Aorta (tissue), 5 donors: ENCODE measurements at places on chromosomes 12 and 14. TPM values are rescaled to one million over a fixed set of nuclear protein-coding genes. Genes with fewer than 3 reads are reported as not detected.

GRCh38 chr12:94404854-94405253, 54.8 kb downstream of the CEP83 start:
- H3K4me1 ChIP-seq: no peaks in the 10 kb centered on the region
- no peak overlapping the region for H3K4me3 ChIP-seq
- H3K27me3 ChIP-seq: no peaks in the 10 kb centered on the region
- DNase-seq: no peak
- no peaks in the 10 kb centered on the region for H3K36me3 ChIP-seq
- H3K27ac ChIP-seq: no peak overlapping the region

DNA sequence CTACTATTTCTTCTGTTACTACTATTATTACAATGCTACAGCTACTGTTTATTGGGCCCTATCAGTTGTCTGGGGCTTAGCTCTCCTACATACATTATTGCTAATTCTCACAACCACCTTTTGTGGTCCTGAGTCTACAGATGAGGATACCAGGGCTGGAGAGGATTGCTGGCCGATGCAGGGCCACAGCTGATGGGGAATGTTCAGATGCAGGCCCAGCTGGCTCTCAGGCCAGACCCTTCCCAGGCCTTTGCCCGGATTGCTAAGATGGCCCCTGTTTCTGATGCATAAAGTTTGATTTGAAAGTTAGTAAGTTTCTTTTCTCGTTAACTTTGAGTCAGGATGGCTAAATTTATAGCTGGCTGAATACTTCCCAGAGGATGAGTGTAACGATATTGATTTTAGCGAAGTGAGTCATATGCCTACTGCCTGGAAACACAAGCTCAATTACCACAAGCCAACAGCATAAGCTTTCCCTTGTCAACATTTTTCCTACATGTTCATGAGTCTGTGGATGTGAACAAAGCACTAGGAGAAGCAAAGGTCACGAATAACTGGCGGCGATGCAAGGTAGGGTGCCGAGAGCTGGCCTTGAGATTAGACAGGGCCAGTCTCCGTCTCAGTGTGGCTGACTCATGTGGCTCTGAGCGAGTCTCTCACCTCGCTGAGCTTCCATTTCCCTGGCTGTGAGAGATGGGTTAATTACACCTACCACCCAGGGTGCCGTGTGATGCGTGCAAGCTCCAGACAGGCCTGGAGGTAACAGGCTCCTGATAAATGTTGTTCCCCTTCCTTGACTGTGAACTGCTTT, 111.0 kb downstream of the BEGAIN start:
- H3K27me3 ChIP-seq: no peaks in the 10 kb centered on the region
- no peak for DNase-seq
- no peaks in the 10 kb centered on the region for H3K36me3 ChIP-seq
- no peaks in the 10 kb centered on the region for H3K4me1 ChIP-seq
- no peak overlapping the region for H3K4me3 ChIP-seq

GRCh38 chr14:92959761-92960680, 37.1 kb downstream of the CHGA start:
- DNase-seq: peak; percentile 25
- no peak overlapping the region for H3K4me3 ChIP-seq
- H3K27ac ChIP-seq: no peak overlapping the region

GRCh38 chr12:49336645-49337584, at the start of gene C1QL4:
C1QL4 (minus strand) TSS chr12:49337188; CDS start chr12:49336477, 711 bp downstream.
- no peaks in the 10 kb centered on the region for H3K36me3 ChIP-seq
- peak within 1 kb of the TSS; percentile 31 for H3K4me3 ChIP-seq
- H3K27ac ChIP-seq: no peak within 1 kb of the TSS
- H3K4me1 ChIP-seq: no peaks in the 10 kb centered on the region
- peak; percentile 85 for DNase-seq
- H3K27me3 ChIP-seq: no peaks in the 10 kb centered on the region

DNA sequence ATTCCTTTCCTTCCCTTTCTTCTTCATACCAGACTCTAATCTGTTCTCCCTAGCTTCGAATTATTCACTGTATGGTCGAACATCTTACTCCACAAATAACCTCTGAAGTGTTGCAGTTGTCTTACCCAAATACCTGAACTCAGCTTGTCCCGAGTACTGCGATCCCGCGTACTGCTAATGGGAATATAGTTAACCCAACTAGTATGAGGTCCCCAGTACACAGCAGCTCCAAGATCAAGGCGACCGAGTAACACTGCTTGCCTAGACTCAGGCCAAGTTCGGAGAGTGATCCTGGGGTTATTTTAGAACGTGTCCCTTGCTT, 462 bp upstream of the ETNK1 start:
- H3K27ac ChIP-seq: peak overlapping the region; percentile 19
- no peaks in the 10 kb centered on the region for H3K36me3 ChIP-seq
- DNase-seq: no peak
- peak overlapping the region; percentile 28 for H3K4me3 ChIP-seq

DNA sequence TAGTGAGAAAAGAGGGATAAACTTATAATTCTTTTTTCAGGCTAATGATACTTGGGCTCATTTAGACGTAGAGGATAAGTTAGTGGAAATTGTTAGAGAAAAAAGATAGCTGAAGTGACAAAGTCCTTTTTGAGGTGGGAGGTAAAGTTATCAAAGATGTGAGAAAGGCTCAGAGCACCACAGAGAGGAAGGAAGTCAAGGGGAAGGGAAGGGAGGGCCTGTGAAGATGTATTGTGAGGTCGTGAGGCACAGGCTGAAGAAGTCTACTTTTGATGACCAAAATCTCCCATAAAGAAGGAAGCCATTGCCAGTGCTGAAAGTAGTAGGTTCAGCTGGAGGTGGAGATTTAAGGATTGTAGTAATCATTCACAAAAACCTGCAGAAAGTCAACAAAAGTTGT, 19.4 kb upstream of the PTGDR start:
- no peaks in the 10 kb centered on the region for H3K27me3 ChIP-seq
- no peak overlapping the region for H3K27ac ChIP-seq
- H3K36me3 ChIP-seq: no peaks in the 10 kb centered on the region
- H3K4me3 ChIP-seq: no peak overlapping the region
- DNase-seq: no peak
- no peaks in the 10 kb centered on the region for H3K4me1 ChIP-seq

The LRP1-AS gene
- not detected for total RNA-seq

The RAD9B gene
- total RNA-seq: 0.57 TPM
